ENCODE measurements at places on chromosomes 6 and 20.

GRCh38 chr6:166957087-166957804 lies 896 bp upstream of the RNASET2 start:
- peak; percentile 1 for DNase-seq

DNA sequence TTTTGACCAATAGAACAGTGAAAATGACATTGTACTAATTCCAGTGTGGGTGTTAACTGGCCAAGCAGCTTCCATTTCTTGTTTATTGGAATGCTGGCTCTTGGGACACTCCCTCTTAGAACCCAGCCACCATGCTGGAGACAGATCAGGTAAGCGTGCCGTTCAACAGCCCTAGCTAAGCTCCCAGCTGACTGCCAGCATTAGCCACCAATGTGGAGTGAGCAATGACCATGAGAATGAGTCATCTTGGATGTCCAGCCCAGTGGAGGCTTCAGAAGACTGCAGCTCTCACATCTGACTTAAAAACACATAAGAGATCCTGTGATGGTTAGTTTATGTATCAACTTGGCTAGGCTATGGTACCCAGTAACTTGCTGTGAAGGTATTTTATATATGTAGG lies 3.0 kb upstream of the LINC00237 start:
- DNase-seq: no peak

DNA sequence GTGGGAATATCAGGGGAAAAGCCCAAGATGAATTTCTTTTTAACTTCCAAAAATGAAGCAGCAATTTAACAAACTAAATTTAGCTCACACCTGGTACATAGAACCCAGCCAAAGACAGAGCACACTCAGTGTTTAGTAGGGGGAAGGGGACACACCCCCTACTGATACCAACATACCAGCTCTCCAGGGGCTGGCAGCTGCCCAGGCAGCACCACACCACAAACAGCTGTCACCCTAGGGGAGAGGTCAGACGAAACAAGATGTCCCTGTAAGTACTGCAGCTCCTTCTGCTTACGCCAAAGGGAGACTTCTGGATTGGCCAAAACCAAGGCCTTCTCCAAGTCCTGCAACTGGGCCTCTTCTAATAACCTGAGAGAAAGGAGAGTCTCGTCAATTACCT lies 26.0 kb downstream of the MDN1 start:
- DNase-seq: no peak

DNA sequence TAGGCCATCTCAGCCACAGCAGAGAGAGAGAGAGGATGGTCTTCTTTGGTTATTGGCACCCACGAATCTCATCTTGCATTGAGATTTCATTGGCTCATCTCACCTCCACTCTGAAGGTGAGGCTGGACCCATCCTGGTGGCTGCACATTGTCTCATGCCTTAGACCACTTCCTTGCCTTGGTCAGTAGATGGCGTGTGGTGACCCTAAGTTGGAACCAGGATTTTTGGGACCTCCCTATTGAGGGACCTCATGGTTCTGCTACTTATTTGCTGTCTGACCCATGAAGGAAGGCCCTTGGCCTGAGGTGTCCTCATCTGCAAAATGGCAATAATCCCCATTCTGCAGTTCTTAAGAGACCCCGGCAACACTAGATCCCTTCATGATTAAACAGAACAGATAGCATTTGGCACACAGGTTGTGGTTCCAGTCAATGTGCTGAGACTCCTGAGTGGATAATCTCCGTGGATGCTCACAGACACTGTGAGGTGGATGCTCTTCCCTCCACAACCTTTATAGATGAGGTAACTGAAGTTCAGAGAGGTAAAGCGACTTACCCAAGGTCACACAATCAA lies 21.5 kb upstream of the AAR2 start:
- no peak for DNase-seq

- DNase-seq: no peak
Measured at GRCh38 chr6:117351521-117351920, 74.2 kb downstream of the ROS1 start.

GRCh38 chr6:131206463-131207251 lies 71.4 kb downstream of the AKAP7 start:
- no peak for DNase-seq

DNA sequence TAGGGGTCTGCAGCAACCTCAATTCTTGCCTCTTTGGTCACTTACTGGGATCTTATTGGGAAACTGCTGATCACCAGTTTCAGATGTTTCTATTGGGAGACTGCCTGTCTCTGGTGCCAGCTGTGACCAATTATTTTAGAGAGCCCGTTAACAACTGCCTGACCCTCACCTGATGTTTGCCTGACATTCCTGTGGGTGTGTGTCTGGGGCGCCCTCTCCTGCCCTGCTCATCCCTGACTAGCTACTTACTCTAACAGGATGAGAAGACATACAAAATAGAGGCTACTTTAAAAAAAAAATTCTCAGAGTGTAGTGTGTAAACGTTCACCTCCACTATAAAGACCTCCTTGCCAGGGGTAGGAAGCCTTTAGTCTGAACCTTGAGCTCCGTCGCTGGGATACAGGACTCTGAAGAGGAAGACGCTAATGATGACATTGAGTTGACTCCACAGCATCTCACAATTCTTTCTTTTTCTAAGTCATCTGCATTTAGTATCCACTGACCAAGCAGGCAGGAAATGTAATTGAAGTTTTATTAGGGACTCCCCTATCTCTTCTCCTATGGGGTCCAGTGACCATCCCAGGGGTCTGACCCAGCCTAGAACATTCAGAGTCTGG lies 54.6 kb upstream of the DDR1 start:
- DNase-seq: no peak

- no peak for DNase-seq
Measured at GRCh38 chr6:105200133-105200730, 20.4 kb upstream of the POPDC3 start.
